Stimulated activated CD4-positive, alpha-beta T cell treated with anti-CD3 and anti-CD28 coated beads, Interleukin-2, amount 100 ng/mL, for 4 hours (primary cell): ENCODE measurements at places on chromosomes 7 and 10.
A peak's percentile ranks its signal among the peaks of the same experiment; 100 is the strongest.

GRCh38 chr7:135771961-135772638 is 23.5 kb upstream of the FAM180A start:
- DNase-seq: no peak

DNA sequence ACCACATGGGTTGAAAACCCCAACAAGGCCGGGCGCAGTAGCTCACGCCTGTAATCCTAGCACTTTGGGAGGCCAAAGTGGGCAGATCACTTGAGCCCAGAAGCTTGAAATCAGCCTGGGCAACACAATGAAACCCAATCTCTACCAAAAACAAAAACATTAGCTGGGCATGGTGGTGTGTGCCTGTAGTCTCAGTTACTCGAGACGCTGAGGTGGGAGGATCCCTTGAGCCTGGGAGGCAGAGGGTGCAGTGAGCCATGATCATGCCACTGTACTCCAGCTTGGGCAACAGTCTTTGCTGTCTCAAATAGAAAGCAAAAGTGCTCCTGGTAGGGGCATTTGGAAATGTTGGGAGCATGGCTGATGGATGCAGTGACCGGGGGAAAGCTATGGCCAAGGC is 209.6 kb upstream of the PLXNA4 start:
- DNase-seq: no peak

DNA sequence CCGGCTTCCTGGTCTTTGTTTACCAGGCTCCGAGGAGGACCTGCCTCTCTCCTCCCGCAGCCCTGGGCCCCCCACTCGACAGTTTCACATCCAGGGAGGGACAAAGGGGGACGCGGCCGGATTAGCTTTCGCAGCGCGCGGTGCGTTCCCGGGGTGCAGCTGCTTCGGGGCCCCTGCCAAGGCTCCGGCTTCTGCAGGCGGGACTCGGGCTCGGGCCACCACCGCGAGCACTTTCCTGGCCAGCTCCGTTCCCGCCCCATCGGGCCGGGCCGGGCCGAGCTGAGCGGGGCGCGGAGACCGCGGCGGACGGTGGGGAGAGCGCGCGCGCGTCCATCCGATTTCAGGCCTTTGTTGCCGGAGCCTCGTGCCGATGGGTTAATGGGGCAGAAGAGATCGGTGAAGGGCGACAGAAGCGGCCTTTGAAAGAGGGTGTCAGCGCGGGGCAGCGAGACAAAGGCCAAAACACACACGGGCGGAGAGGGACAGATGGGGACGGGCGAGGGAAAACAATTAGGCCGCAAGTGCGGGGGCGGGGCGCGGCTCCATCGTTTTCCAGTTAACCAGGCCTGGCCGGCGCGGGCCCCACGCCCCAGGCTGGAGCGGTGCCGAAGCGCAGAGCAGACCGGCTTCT is 8.5 kb upstream of the UNCX start:
- no peak for DNase-seq

DNA sequence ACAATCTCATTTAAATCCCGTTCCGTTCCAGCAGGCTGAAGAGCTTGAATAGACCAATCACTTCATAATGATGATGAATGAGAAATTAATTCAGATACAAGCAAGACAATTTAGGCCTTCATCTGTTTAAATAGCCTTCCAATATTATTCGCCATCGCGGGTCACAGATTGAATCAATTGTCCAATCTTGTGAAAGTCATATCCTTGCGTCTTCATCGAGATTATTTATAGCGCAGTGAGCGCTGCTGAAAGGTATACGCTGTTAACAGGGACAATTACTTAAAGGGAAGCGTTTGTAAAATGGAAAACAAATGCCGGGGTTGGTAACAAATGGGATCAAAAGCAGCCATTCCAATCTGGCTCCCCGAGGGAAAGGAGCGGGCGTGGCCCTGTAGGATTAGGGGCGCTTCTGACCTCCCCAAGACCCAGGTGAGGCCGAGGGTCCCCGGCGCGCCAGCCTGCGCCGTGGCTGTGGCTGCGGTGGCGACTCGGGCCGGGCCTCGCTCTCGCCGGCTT is 8.6 kb downstream of the EVX1 start:
- DNase-seq: no peak

DNA sequence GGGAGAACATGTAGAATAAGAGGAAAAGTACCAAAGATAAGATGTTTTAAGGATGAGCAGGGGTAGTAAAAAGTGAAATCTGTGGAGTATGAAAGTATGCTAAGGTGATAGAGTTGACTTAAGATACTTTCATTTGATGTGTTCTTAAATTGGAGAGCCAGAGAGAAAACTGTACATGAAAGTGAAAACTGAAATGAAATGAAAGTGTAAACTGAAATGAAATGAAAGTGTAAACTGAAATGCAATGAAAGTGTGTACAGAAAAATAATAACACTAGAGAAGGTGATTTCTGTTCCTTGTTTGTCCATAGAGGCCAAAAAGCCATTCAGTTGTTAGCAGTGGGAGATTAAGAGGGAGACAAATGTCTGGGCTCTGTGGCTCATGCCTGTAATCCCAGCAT is 17.5 kb downstream of the AHR start:
- no peak for DNase-seq

DNA sequence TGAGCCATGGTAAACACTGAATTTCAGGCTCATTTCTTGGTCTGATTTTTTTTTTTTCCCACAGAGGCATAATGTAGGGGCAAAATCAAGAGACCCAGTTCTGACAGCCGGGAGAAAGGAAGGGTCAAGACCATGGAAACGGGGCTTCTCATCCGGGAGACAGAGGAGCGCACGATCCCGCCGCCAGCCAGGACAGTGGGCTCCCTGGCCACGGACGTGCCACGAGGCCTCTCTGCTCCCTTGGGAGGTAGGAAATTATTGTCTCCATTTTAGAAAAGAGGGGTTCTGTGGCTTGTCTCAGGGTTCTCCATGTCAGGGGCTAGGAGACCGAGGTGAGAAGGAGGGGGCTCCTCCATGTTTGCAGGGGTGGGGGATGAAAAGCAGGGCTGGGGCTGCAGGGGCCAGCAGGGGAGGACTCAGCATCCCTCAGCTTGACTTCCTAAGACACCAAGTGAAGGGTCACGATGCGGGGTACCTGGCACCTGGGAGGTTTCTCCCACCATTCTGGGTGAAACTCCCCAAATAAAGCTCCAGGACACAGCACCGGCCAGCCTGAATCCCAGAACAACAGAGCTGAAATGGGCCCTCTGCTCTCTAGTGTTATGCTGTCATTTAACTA is 37.6 kb downstream of the PPIF start:
- no peak for DNase-seq

DNA sequence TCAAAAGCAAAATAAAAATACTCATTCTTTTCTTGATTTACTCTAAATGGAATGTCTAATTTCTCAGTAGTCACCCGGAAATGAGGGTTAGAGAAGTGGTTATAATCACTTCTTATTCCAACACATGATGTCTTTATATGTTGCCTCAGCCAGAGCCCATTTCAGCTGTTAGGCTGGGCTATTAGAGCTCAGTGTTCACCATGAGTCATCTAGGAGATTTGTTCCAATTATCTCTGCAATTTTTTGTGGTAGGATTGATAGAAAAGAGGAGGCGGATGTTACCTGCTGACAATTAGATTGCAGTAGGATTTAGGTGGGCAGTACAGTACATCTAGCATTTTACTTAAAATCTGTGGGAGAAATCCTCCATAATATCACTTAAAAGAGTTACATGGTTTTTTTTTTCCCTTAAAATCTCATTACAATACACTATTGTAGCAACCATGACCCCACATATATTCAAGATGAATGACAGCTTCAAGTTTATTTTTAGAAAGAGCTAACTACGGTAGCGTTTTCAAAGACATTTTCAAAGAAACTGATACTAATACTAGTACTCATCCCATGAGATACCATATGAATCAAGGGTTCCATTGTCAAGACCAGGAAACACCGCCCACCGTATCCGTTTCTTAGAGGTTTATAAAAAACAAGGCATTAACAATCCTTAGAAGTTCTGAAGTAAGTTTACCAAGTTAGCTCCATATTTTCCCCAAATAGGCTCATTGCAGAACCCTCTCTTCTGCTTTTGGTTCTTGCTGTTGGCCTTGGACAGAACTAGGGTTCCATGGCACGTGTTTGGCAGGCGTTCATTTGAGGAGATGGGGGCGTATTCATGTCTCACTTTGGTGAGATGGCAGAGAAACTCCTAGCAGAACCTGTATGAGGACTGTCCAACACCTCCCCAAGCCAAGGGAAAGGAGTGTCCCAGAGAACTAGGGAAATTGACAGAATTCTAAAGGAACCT is 10.4 kb downstream of the CPA2 start:
- DNase-seq: peak; percentile 16

GRCh38 chr10:11521860-11522259 is 89.6 kb downstream of the USP6NL start:
- DNase-seq: no peak

- no peak for DNase-seq
Observed at GRCh38 chr10:77168161-77168560, 469.4 kb downstream of the KCNMA1 start.

GRCh38 chr10:44424298-44424697 is 39.4 kb upstream of the CXCL12 start:
- no peak for DNase-seq

DNA sequence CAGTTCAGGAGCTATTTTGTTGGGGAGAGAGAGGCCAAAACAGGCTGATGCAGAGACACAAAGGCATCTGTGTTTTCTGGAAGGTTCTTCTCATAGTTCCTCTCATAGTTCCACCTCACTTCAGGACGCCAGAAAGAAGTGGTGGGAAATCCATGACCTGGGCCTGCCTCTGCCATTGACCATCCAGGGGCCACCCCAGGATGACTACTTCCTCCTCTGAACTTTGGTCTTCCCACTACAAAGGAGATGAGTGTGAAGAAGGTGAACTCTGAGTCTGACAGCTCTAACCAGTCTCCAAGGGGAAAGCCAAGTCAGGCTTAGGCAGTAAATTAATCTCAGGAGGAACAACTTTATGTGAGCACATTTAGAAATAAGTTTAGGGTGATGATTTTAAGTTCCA is 175.8 kb upstream of the TCF7L2 start:
- no peak for DNase-seq

GRCh38 chr10:88852327-88852726 is 683 bp upstream of the ANKRD22 start:
- DNase-seq: no peak

DNA sequence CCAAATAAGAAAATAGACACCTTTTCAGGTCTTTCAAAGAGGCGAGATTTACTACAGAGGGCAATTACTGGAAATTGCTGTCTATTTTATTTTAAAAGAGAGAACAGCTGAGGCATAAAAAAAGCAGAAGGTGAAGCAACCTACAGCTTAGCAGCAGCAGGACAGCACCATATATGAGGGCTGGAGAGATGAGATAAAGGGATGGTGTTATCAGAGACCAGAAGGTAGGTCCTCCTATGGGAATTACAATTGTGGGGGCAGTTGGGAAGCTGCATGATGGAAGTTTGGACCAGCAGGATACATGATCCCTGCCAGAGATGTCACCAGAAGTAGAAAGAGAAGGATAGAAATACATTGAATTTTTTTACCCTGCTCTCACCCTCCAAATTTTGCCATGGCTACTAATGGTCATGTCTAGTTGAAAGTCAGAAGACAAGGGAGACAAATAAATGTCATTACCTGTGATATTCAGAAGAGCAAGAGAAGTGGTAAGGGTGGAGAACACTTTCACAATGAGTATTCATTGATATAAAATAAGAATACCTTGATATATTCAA is 77.2 kb upstream of the CALCR start:
- no peak for DNase-seq

GRCh38 chr10:111475720-111476119 is 398.9 kb downstream of the ADRA2A start:
- DNase-seq: no peak

DNA sequence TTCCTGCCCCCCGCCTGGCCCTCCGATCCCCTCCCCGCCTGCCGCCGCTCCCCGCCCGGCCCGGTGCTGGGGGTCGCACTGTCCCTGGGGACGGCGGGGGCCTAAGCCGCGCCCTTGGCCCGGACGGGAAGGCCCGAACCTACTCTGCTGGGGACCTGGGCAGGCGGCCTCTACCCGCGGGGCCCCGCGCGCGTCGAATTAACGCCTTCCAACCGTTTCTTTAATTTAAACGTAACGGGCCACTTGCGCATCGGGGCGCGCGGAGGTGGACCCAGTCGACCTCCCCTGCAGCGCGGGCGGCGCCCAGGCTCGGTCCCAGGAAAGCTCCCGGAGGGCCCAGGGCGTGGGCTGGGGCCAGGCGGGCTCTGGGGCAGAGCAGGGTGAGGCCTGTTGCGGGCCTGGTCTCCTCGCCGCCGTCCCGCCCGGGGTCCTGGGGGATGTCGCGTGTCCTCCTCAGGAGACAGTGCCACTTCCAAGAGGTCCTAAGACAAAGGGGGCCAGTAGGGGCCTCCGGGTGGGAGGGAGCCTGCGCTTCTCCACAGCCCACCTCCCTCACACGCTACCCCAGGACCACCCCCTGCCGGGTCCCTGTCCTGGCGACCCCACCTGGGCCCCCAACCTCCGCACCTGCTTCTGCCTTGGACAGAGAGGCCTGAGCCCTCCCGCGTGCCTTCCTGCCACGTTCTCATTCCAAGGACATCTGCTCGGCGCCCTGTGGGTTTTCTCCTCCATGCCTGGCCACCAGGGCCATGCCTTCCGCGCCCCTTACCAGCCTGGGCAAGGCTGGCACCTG is 658 bp upstream of the PTPRN2 start:
- no peak for DNase-seq

DNA sequence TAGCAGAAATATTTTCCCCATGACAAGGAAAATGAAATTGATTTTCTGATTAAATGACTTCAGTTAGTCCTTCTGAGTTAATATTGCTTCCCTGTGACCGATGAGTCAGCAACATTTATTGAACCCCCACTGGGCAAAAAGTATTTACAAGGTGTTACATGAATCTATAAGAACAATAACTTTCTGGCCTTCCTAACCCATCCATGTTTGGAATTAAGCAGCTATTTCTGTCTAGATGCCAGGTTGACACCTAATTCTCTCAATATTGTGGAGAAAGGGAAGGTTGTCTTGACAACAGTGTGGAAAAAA is 112.9 kb upstream of the JAZF1 start:
- DNase-seq: no peak

GRCh38 chr10:109956454-109957091 is 33.3 kb upstream of the XPNPEP1 start:
- DNase-seq: no peak

GRCh38 chr7:107890493-107890961 is 456 bp upstream of the DLD start:
- no peak for DNase-seq

DNA sequence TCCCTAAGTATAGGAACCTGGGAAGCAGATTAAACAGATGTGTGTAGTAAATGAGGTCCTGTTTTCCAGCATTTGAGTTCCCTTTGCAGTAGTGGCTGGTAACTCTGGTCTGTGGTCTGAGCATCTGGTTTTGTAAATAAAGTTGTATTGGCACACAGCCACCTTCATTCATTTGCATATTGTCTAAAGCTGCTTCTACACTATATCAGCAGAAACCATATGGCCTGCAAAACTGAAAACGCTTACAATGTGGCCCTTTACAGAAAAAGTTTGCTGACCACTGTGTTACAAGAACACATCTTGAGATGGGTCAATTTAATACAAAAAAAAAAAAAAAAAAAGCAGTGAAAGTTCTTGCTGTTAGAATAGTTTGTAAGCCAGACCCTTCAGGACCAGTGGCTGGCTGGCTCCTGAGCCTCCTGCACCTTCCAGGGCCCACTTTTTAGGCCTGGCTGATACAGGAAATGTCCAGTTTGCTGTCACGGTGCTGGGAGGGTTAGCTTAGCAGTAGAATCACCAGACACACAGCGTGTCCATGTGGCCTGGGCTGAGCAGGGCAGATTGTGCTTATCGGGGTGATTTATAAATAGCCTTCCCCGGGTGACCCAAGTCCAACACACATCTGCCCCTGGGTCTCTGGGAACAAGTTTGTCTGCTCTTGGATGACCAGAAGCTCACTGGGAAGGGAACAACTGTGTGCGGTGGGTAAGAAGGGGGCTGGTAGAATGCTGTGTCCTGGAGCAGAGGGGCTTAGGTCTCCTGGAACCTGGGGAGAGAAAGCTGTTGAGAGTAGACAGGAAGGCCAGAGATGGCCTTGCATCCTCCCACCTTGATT is 1.4 kb downstream of the C10orf71 start:
- no peak for DNase-seq
